Activated CD8-positive, alpha-beta memory T cell treated with anti-CD3 and anti-CD28 coated beads for 1 hour (primary cell): ENCODE measurements at places on chromosomes 7 and 10.

GRCh38 chr7:112081778-112082177, 124.4 kb downstream of the DOCK4 start:
- DNase-seq, result no peak

GRCh38 chr7:44235582-44236332, 35.0 kb downstream of the YKT6 start:
- DNase-seq, result no peak

GRCh38 chr10:132742837-132743194, 43.1 kb downstream of the NKX6-2 start:
- no peak for DNase-seq

GRCh38 chr7:120955577-120956149, 5.1 kb downstream of the ING3 start:
- no peak for DNase-seq

DNA sequence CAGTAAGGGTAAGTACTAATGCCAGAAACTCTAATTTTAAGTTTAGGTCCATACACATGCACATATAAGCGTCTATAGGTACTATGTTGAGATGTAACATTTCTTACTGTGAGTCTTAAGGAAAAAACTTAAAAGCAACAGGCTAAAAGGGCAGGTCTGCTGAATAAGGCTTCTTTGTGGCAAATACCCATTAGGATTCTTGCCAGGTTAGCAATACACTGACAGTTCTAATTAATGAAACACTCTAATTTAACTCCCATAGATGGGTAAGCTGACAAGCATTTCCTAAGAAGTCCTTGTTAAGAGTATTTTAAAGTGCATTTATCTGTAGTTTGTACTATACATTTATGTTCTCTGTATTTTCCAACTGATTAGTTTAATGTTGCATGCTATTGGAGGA, 14.0 kb downstream of the SCRN1 start:
- DNase-seq, result no peak

- peak; percentile 6 for DNase-seq
These were observed 36.3 kb downstream of the TRIL start for GRCh38 chr7:28921822-28922221.

GRCh38 chr7:50754241-50754640, 28.5 kb downstream of the GRB10 start:
- DNase-seq, result no peak

GRCh38 chr10:80411267-80411668, 2.9 kb downstream of the PRXL2A start:
- DNase-seq, result no peak

GRCh38 chr10:23557777-23558176, 118.9 kb downstream of the OTUD1 start:
- no peak for DNase-seq

GRCh38 chr10:117500456-117500855, 42.1 kb upstream of the EMX2 start:
- DNase-seq, result no peak

DNA sequence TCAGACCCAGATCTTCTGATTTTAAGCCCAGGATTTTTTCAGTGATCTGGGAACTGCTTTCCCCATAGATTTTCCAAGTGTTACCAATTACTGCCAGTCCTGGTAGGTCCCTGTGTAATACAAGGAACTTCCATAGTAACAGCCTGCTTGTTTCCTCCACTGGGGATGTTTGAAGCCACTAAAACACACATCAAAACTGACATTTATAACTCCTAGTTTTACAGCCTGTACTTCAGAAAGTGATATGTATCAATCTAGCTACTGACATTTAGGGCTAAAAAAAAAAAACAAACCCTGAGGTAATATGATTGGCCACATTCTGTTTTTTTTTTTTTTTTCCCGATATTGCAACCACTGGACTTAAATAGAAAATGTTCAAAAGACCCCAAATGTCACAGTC, 166.9 kb upstream of the SP4 start:
- DNase-seq, result no peak

DNA sequence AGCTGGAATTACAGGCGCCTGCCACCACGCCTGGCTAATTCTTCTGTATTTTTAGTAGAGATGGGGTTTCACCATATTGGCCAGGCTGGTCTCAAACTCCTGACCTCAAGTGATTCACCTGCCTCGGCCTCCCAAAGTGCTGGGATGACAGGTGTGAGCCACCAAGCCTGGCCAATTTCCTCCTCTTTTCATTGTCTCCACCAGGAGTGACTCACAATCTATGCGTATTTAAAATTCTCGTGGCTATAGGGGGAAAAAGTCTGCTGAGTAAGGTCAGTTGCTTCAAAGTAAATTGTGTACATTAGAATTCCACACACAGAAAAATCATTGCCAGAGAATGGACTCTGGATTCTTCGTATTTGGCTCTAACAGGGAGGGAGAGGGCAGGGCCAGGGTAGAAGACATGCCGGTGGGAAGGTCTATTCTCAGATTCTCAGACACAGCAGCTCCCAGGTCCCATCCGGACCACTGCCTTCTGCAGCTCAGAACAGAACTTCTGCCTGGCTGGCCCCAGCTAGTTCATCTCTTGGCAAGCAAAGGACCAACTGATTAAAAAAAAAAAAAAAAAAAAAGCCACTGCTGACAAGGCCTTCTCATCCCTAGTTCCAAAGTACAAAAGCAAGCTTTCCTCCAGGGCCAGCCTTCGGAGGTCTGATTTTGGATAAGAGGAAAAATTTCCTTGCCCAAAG, 22.2 kb downstream of the PSPH start:
- no peak for DNase-seq

GRCh38 chr7:134619627-134620331, 26.9 kb upstream of the BPGM start:
- DNase-seq, result no peak

GRCh38 chr7:135434047-135434446, 75.9 kb downstream of the CNOT4 start:
- no peak for DNase-seq

DNA sequence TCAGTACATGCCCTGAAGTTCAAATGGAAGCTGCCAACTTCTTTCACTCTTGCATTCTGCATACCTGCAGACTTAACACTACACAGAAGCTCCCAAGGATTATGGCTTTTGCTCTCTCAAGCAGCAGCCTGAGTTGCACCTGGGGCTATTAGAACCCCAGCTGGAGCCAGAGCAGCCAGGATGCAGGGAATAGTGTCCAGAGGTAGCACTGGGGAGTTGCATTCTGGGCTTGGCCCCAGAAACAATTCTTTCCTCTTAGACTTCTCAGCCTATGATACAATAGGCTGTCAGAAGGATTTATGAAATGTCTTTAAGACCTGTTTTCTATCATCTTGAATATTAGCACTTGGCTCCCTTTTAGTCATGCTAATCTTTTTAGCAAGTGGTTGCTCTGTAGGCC, 886.7 kb upstream of the GHITM start:
- no peak for DNase-seq

GRCh38 chr10:54869022-54869421, 68.0 kb upstream of the PCDH15 start:
- no peak for DNase-seq

DNA sequence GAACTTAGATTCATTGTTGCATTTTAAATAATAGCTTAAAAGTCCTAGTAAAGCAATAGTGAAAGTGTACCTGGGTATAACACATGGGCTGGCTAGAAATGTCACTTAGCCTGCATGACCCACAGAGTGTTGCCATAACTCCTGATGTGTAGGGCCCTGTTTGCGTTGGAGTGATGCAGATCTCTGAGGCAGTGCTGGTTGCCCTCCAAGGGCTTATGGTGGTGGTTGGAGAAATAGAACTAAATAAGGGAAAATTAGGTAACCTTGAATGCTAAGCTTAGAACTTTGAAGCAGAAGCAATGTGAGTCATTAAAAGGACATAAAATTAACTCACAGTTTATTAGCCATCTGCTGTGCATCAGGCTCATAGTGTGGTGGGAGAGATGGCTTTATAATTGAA, 105.7 kb downstream of the CCNY start:
- no peak for DNase-seq

DNA sequence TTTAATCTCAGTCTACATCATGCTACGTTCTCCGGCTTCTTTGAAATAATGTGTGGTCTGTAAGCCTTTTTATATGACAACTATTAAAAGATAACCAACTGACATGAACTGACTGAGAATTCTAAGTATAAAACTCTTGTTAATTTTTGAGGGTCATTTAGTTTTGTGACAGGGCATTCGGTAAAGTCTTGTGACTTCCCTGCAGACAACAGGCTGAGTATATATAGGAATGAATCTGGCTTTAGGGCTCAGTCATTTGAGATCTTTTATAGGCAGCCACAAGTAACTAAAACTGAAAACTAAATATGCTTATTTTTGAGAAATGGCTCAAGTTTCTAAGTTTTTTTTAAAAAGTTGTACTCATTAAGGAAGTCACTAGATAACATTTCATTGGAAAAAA, 62.5 kb upstream of the SCIN start:
- no peak for DNase-seq

DNA sequence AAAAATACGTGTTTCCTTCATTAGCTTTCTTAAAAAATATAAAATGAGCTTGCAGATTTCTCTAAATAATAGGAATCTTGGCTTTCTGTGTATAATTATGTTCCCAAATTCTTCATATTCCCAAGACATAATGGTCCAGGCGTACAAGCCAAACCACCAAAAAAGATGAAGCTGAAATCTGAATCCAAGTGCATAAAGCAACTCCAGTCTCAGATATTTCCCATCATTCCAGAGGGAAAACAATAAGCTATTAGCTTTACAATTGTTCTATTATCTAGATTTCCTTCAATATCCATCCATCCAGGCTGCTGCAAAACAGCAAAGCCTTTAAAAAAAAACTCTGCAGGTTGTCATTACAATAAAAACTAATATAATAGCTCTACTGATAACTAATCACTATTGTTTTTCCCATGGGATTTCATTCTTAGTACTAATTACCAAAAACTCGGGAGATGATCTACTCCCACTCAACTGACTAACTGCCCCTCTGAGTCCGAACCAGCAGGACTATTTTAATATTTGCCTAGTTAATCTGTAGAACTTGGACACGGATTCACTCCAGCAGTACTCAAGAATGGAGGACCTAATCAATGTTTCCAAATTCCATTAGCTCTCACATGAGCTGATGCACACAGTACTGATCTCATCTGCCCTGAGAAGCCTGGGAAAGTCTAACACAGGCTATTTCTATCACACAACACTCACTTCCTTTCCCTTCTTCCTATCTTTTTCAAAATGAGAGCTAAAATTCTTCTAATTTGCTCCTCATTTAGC, 108.9 kb upstream of the ASAH2 start:
- DNase-seq, result no peak
